ENCODE measurements at places on chromosomes 1 and 21. TPM values are rescaled to one million over a fixed set of nuclear protein-coding genes. Genes with fewer than 3 reads are reported as not detected.

The RIIAD1 gene
- not detected for total RNA-seq

The EVA1C gene
- total RNA-seq = 30.2 TPM

The KRTAP11-1 gene
- not detected for total RNA-seq

- no peaks in the 10 kb centered on the region for H3K27me3 ChIP-seq
- no peaks in the 10 kb centered on the region for H3K4me1 ChIP-seq
- no peaks in the 10 kb centered on the region for H3K36me3 ChIP-seq
- no peak overlapping the region for H3K27ac ChIP-seq
Observed at GRCh38 chr1:56028911-56029310, 550.5 kb downstream of the PLPP3 start.

DNA sequence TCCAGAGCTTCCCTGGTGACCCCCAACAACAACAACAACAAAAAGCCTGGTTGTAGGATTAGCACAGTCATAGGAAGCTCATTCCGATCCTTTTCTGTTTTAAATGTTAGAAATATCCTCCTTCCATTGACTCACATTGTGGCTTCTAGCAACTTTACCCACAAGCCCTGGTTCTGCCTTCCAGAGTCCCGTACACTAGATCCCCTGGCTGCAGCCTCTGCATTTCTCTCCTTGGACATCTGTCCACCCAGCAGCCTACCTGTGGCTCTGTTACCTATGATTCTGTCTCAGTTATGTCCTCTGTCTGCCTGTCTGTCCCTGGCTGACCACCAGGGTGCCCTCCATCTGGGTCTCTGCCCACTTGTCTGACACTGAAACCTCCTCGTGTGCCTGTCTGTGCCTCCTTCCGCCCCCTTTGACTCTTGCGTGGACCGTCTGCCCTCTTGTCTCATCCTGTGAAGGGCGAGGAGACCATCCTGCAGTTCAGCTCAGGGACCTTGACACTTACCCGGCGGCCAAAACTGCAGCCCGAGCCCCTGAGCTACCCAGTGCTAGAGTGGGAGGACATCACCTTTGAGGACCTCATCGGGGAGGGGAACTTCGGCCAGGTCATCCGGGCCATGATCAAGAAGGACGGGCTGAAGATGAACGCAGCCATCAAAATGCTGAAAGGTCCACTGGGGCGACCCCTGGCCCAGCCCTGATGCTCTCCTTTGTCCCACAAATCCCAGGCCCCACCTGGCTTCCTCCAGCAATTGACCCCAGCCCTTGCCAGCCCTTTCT lies 16.1 kb downstream of the TIE1 start:
- H3K27ac ChIP-seq = no peak overlapping the region
- no peaks in the 10 kb centered on the region for H3K36me3 ChIP-seq
- no peaks in the 10 kb centered on the region for H3K27me3 ChIP-seq
- H3K4me3 ChIP-seq = no peak overlapping the region
- no peaks in the 10 kb centered on the region for H3K4me1 ChIP-seq
- DNase-seq = no peak

GRCh38 chr1:74399249-74399648 lies 113.2 kb downstream of the LRRC53 start:
- H3K27me3 ChIP-seq = no peaks in the 10 kb centered on the region
- H3K4me1 ChIP-seq = no peaks in the 10 kb centered on the region
- no peak for DNase-seq
- H3K27ac ChIP-seq = no peak overlapping the region

- H3K27ac ChIP-seq = no peak overlapping the region
- H3K27me3 ChIP-seq = no peaks in the 10 kb centered on the region
- no peak overlapping the region for H3K4me3 ChIP-seq
- no peaks in the 10 kb centered on the region for H3K36me3 ChIP-seq
- no peaks in the 10 kb centered on the region for H3K4me1 ChIP-seq
Observed at GRCh38 chr1:163928651-163929050, 606.9 kb downstream of the NUF2 start.

DNA sequence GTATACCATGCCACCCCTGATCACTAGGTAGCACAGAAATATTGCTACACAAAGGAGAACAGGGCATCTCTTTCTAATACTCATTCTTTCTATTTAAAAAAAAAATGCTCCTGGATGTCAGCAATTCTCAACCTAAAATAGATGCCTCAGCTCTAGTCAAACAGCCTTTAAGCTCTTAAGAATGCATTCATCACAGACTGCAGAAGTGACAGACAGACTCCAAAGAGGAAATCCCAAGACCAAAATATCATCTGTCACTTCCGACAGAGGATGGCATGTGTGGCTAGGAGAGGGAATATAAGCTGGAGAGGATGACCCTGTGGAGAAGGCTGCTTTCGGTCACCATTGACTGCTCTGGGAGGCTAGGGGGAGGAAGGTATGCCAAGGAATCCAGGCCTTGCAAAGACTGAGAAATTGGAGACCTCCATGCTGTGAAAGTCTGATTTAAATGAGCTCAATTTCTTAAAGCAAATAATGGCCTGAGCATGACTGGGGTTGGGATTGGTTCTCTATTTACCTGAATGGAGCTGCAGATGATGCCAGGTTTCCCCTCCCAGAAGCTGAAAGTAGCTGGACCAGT lies 277.4 kb downstream of the BRINP2 start:
- H3K27ac ChIP-seq = peak overlapping the region; percentile 52
- H3K4me1 ChIP-seq = no peaks in the 10 kb centered on the region
- no peaks in the 10 kb centered on the region for H3K27me3 ChIP-seq
- no peaks in the 10 kb centered on the region for H3K36me3 ChIP-seq
- no peak overlapping the region for H3K4me3 ChIP-seq

GRCh38 chr1:97770376-97770775 lies 150.5 kb downstream of the DPYD start:
- no peak overlapping the region for H3K4me3 ChIP-seq
- no peaks in the 10 kb centered on the region for H3K27me3 ChIP-seq
- no peaks in the 10 kb centered on the region for H3K4me1 ChIP-seq
- no peak for DNase-seq
- H3K36me3 ChIP-seq = no peaks in the 10 kb centered on the region
- H3K27ac ChIP-seq = no peak overlapping the region

- no peaks in the 10 kb centered on the region for H3K36me3 ChIP-seq
- no peak for DNase-seq
- no peak overlapping the region for H3K4me3 ChIP-seq
- no peaks in the 10 kb centered on the region for H3K4me1 ChIP-seq
- H3K27me3 ChIP-seq = no peaks in the 10 kb centered on the region
Observed at GRCh38 chr1:109498161-109498801, 4.4 kb downstream of the CYB561D1 start.

GRCh38 chr1:238777551-238777950 lies 608.8 kb upstream of the CHRM3 start:
- no peak for DNase-seq
- H3K4me3 ChIP-seq = no peak overlapping the region
- no peaks in the 10 kb centered on the region for H3K4me1 ChIP-seq
- no peaks in the 10 kb centered on the region for H3K27me3 ChIP-seq
- H3K36me3 ChIP-seq = peaks cover 4% of the 10 kb centered on the region

- DNase-seq = no peak
- H3K4me3 ChIP-seq = no peak overlapping the region
- H3K27me3 ChIP-seq = no peaks in the 10 kb centered on the region
- no peak overlapping the region for H3K27ac ChIP-seq
- H3K36me3 ChIP-seq = no peaks in the 10 kb centered on the region
- no peaks in the 10 kb centered on the region for H3K4me1 ChIP-seq
Observed at GRCh38 chr1:47399138-47399845, 16.8 kb upstream of the FOXE3 start.

GRCh38 chr1:64122588-64122987 lies 80.8 kb upstream of the UBE2U start:
- H3K27ac ChIP-seq = no peak overlapping the region
- no peak overlapping the region for H3K4me3 ChIP-seq
- H3K4me1 ChIP-seq = no peaks in the 10 kb centered on the region
- H3K27me3 ChIP-seq = no peaks in the 10 kb centered on the region

Data from breast epithelium (tissue), 4 donors.